T follicular helper cell (primary cell): ENCODE measurements at places on chromosomes 6 and 20.

DNA sequence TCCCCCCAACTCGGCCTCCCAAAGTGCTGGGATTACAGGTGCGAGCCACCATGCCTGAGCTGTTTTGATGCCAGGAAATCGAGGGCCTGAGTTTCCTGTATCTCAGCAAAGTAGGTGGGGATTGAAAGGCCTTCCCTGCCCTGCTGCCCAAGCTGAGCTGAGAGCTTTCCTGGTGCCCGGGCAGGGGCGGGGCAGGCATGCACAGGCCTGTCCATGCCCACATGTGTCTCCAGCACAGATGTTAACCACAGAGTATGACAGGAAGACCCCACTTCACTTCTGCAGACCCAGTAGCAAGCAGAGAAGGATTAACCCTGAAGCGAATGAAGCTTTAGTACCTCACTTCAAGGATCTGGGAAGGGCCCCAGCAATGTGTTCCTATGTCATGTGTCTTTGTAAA, 66.0 kb downstream of the GPR6 start:
- DNase-seq, result no peak

- DNase-seq, result no peak
Measured at GRCh38 chr20:48538058-48538825, 289.6 kb downstream of the PREX1 start.

- no peak for DNase-seq
Measured at GRCh38 chr6:135323202-135323668, 142.1 kb downstream of the MYB start.

DNA sequence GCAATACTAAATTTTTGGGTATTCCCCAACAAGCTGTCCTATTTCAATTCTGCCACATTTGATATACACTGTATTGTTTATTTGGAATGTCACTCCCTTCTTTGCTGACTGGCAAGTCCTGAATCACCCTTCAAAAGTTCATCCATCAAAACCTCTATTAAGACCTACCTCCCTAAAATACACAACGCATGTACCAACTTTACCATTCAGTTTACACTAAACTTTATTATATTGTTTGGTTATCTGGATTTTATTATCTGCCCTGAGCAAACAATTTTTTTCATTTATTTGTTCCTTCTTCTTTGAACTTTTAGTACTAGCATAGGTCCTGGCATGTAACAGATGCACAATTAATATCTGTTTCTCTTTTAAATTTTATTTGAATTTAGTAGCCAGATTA, 958.2 kb upstream of the ADGRB3 start:
- DNase-seq, result no peak

DNA sequence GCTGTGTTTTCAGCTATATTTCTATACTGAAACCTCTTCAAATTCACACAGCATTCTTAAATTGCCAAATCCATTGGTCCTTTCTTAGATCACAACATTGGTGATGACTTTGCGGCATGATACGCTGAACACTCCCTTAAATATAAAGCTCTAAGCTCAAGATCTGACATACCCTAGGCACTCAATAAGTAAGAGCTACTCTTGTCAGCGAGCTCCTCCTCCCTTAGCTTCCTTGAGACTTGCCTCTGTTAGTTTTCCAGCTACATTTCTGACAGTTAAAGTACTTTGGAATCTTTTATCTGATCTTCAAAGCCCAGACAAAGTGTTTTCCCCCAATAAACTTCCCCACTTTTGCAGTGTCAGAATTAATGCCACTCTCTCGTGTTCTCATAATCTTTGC, 117.0 kb downstream of the HIVEP2 start:
- no peak for DNase-seq

- no peak for DNase-seq
Measured at GRCh38 chr6:133991096-133991593, 38.1 kb downstream of the TBPL1 start.

DNA sequence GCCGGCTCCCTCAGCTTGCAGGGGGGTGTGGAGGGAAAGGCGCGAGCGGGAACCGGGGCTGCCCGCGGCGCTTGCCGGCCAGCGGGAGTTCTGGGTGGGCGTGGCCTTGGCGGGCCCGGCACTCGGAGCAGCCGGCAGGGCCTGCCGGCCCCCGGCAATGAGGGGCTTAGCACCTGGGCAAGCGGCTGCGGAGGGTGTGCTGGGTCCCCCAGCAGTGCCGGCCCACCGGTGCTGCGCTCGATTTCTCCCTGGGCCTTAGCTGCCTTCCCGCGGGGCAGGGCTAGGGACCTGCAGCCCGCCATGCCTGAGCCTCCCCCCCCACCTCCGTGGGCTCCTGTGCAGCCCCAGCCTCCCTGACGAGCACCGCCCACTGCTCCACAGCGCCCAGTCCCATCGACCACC, 514.5 kb upstream of the GJE1 start:
- no peak for DNase-seq

GRCh38 chr6:157896932-157897331, 73.9 kb downstream of the SNX9 start:
- no peak for DNase-seq

- DNase-seq, result no peak
Measured at GRCh38 chr20:58875111-58875510, 22.6 kb downstream of the GNAS start.

DNA sequence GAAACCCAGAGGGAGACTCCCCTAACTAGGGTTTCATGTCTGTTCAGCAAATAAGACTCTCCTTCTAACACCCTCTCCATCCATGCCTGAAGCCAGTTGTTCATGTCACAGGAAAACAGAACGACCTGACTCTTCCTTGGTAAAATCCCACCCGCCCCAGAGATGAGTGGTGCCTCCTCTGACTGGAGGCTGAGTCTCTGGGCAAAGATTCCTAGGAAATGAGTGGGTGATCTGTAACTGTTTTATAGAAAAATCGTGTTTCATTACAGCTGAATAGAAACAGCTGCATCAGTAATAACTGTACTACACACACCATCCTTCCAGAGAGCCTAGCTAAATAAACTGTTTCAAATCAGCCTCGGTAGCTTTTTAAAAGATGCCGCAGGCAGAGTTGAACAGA, 37.4 kb upstream of the MRPS10 start:
- no peak for DNase-seq
